Inflammatory macrophage treated with lipopolysaccharide for 1 hour (primary cell): ENCODE measurements at places on chromosomes 1 and 21.

- no peak for DNase-seq
Observed at GRCh38 chr1:74767490-74767889, 34.5 kb downstream of the TYW3 start.

GRCh38 chr21:15748586-15748985, 18.8 kb downstream of the USP25 start:
- DNase-seq: no peak

DNA sequence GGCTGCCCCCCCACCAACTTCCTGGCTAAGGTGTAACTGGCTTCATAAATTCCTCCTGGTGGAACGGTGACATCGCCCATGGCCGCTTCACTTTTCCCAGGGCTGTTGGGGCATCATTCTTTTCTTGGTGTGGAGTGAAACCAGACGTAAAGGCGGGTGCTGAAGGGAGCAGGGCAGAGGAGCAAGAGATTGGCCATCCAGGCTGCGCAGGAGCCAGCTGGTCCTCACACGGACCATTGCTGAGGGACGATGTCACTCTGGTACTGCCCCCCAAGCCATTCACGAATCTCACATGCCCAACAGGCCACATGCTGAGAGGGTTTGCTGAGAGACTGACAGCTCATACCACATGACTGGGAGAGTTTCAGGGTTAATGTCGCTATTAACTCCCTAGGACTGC, 10.5 kb upstream of the PKP1 start:
- no peak for DNase-seq

GRCh38 chr1:87495870-87496269, 167.2 kb downstream of the LMO4 start:
- DNase-seq: no peak

DNA sequence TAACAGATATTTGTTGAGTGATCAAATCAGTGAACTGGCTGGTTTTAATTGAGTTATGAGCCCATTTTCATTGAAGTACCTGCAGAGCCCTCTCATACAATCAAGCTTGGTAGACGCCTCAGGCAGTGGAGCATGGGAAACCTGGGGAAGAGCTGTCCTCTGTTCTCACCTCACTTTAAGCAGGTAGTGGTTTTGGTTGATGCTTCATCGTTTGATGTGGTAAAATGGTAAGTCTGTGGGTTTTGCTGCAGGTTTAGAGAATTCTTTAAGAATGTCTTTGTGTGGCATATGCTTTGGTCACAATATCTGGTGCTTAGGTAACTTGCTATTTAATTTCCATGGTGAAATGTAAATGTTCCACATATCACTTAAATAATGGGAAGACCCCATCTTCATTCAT, 10.0 kb downstream of the LAMC1 start:
- DNase-seq: no peak

DNA sequence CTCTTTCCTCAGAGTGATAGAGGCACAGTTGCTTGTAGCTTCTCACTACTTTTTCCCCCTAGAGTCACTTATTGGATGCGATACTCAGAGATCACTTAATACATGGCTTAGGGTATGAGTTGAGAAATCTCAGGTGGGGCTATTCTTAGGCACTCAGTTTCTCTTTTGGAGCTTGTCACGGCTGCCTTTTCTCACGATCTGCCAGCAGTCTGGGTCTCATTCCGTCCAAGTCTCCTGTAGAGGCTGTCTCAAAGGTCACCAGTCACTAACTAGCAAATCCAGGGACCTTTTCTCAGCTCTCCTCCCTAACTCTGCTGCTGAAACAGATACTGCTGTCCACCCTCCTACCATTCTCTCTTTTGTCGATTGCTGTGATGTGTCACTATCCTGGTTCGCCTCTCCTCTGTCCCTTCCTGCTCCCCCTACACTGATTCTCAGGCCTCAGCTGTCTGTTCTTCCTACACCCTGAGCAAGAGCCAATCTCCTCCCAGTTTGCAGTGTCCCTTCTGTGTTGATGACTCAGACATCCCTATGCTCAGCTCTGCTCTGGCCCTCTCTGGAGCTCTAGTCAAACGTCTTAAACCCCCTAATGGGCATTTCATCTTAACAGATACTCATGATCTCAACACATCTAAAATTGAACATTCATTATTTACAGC, 12.4 kb downstream of the ATP1A2 start:
- DNase-seq: peak; percentile 59

DNA sequence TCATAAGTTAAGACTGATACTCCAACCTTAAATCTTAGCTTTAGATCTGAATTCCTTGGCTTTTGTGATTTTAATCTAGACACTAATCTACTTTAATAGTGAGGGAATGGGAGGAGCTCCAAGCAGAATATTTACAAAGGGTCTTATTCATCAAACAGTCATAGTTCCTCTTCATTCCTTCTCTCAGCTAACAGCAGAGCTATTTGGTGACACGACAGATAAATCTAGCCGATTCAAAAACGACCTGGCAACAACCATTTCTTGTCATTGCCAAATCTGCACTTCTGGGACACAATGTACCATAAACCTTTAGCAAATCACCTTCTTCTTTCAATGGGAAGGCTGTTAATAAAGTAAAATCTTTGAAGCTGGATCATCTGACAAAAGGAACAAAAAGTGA, 52.8 kb upstream of the FOXD3 start:
- DNase-seq: no peak

GRCh38 chr1:74824497-74825107, 91.7 kb downstream of the TYW3 start:
- DNase-seq: no peak
